Right ventricle myocardium superior (tissue), 1 donor: ENCODE measurements at places on chromosomes 7 and 10. TPM values are rescaled to one million over a fixed set of nuclear protein-coding genes. Genes with fewer than 3 reads are reported as not detected.
A peak's percentile ranks its signal among the peaks of the same experiment; 100 is the strongest.

Gene SCART1
- total RNA-seq, result 0.51 TPM

Gene NEURL1
- total RNA-seq, result 0.05 TPM

Gene PSD
- 0.89 TPM for total RNA-seq

Gene SORBS1
- 697 TPM for total RNA-seq

Gene PCGF6
- 5.4 TPM for total RNA-seq

GRCh38 chr7:132177708-132178401 lies 398.4 kb downstream of the PLXNA4 start:
- DNase-seq, result no peak

- DNase-seq, result no peak
Measured at GRCh38 chr7:28483908-28484605, 71.7 kb downstream of the CREB5 start.

GRCh38 chr7:103297837-103298179 lies 573 bp downstream of the PMPCB start:
- no peak for DNase-seq

DNA sequence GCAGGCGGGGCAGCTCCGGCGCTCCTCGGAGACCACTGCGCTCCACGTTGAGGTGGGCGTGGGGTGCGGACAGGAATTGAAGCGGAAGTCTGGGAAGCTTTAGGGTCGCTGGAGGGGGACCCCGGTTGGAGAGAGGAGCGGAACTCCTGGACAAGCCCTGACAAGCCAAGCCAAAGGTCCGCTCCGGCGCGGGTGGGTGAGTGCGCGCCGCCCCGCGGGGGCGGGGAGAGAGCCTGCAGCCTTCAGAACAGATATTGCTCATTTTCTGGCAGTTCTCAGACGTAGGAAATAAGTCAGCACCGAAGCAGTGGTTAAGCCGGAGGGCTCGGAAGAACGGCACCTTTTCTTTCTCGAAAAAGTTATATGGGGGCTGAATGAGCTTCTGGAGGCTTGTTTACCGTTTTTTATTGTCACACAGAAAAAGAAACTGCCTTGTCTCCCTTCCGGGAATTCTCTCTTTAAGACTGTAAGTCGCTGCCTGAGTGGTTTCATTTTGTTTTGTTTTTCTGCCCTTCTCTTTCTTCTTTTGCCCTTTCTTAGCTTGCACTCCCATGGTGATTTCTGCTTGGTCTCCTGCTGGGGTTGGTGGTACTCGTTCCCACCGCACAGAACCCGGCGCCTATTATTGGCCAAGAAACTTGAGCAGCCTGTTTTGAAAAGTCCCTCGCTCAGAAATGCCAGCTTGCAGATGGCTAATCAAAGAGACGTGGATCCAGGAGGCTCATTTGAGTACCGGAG lies 732 bp downstream of the FAS start:
- DNase-seq, result peak; percentile 86

GRCh38 chr7:4742852-4743251 lies 32.6 kb upstream of the AP5Z1 start:
- DNase-seq, result no peak

DNA sequence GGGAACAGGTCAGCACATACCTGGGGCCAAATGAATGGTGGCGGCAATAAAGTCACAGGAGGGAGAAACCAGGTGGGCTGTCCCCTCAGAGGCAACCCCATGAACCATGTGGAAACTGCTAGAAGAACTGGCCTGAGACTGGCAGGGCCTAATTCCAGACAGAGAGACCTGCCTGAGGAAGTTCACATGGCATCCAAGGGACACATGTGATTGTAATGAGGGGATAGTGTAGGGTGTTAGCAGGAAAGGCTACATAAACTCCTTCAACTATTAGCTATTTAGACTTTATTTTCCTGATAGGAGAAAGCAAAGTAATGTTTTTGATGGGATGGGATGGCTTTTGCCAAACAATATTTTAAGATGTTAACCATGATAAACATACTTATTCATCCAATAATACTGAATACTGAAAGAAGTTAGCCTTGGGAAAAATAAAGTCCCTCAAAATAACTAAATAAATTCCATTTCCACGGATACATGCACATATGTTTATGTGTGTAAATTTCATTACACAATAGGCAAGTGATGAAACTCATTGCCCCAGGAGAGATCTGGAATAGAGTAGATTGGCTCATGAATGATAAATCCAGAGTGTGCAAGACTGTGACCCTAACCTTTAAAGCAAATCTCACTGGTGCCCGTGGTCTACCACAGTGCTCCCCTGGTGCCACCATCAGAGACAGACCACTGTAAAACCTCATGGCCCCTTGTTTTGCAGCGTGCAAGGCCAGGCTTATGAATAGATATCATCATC lies 137.0 kb downstream of the NRF1 start:
- no peak for DNase-seq

DNA sequence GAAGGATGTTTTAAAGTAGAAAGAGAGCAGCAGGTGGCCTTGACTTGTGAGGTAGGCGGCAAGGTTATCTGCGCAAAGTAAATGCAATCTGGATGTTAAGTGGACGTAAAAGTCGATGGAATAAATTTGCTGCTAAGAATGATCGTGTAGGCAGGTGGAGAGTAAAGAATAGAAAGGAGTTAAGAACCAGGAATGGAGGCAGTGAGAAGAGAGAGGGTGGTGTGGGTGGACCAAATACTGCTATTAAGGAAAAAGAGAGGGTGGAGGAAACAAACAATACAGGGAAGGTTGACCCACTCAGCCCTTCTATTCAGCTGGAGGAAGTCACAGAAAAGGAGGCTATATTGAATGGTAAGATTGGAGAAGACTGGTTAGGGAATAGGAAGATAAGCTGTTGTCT lies 1.9 kb upstream of the CUL1 start:
- DNase-seq, result no peak

GRCh38 chr10:29055101-29055500 lies 233.8 kb upstream of the LYZL1 start:
- DNase-seq, result no peak

GRCh38 chr7:151251689-151252560 lies 3.4 kb upstream of the SMARCD3 start:
- DNase-seq, result peak; percentile 86

DNA sequence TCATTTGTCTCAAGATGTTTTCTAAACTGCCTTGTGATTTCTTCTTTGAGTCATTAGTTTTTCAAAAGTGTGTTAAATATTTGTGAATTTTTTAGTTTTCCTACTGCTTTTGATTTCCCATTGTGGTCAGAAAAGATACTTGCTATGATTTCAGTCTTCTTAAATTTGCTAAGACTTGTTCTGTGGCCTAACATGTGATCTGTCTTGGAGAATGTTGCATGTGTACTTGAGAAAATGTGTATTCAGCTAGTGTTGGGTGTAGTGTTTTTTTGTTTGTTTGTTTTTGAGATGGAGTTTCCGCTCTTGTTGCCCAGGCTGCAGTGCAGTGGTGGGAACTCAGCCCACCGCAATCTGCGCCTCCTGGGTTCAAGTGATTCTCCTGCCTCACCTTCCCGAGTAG lies 28.6 kb downstream of the BMPR1A start:
- DNase-seq, result no peak

DNA sequence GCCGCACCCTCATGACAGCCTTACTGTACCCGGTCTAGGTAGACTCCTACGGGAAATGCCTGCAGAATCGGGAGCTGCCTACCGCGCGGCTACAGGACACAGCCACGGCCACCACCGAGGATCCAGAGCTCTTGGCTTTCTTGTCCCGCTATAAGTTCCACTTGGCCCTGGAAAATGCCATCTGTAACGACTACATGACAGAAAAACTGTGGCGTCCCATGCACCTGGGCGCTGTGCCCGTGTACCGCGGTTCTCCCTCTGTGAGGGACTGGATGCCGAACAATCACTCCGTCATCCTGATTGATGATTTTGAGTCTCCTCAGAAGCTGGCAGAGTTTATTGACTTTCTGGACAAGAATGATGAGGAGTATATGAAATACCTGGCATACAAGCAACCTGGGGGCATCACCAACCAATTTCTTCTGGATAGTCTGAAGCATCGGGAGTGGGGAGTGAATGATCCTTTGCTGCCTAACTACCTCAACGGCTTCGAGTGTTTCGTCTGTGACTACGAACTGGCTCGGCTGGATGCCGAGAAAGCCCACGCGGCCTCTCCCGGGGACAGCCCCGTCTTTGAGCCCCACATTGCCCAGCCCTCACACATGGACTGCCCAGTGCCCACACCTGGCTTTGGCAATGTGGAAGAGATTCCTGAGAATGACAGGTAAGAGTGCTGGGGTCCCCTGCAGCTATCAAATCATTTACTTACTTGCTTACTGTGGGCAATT lies 8.5 kb upstream of the CHCHD1 start:
- DNase-seq, result no peak

GRCh38 chr7:45136106-45137060 lies 21.2 kb upstream of the RAMP3 start:
- DNase-seq, result no peak

DNA sequence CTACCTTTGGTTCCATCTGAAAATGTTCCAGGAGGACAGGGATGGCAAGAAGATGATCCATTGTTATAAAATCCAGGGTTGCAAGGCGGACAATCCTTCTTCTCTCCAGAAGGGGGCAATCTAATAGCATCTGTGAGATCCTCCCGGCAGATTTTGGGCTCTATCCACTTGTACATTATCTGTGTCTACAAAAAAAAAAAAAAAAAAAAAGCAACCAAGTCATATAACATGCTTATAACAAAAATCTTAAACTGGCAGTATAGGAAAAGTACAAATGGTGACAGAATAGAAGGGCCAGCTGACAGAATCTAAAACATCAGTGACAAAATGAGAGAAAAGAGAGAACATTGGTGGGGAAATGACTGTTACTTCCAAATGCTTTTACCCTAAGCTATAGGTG lies 132.7 kb downstream of the ELAPOR2 start:
- DNase-seq, result no peak

DNA sequence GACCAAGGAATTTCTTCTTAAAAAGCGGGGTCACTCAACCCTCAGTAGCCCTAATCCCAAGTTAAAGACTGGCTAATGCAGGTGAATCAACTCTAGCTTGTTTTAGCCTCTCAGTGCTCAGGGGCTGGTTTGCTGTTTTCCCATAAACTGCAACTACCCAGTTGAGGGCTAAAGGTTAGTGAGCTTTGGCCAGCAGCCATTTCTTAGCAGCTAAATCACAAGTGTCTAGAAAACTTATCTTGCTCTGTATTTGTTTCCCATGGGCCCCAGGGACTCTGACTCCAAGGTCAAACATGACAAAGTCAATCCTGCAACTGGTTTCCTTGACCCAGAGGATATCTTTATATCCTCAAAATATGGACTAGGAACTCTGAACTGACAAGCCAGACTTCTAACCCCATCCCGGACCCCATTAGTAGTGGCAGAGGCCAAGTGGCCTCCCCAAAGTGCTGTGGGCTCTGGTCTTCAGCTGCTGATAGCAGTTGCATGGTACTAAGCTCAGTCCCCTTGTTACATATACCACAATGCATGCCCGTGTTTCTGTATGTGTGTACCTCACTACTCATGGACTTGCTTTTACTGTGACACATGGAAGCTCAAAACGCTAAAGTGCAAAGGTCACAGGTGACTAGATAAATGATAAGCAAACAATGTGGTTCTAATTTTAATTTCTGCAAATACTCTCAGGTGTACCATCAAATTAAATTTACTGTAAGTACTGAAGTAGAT lies 793.0 kb upstream of the IGFBP3 start:
- no peak for DNase-seq

GRCh38 chr7:8084836-8085235 lies 116.2 kb downstream of the GLCCI1 start:
- DNase-seq, result no peak

DNA sequence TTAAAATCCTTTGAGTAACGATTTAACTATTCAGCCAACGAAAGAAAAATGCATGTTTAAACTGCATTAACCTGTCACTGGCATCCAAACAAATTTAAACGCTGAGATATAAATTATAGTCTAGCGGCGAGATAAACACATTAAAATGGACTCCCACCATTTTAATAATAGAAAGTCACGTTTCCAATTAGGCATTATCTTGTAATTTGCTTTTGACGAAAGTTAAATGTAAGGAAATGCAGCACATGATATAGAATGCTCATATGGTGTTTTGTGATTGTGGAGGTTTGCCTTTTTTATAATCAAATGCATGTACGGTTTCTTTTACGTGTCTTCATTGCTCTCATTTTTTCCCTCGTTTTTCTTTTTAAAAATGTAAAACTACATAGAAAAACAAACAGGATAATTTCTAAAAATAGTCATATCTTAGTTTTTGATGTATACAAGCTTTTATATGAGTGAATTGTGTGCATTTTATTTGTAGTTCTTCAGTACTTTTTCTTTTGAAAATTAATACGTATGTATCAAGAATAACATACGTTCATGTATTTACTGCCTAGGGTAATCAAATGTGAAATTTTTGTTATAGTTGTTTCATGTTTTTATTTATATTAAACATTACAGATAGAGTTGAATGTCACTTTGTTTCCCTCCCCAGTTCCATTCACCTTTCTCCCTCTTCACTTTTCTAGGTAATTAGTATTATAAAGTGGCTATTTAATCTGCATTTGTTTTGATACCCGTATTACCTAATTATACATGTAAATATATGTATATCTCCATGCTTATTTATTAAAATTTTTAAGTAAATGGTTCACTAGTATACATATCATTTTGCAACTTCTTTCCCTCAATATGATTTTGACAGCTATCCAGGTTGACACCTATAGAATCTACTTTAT lies 1.1 kb upstream of the KLF14 start:
- no peak for DNase-seq

GRCh38 chr7:81605493-81605892 lies 164.4 kb downstream of the HGF start:
- no peak for DNase-seq

- no peak for DNase-seq
Measured at GRCh38 chr10:63671317-63671937, 150.2 kb downstream of the REEP3 start.

- no peak for DNase-seq
Measured at GRCh38 chr7:113622796-113623195, 296.0 kb downstream of the PPP1R3A start.

DNA sequence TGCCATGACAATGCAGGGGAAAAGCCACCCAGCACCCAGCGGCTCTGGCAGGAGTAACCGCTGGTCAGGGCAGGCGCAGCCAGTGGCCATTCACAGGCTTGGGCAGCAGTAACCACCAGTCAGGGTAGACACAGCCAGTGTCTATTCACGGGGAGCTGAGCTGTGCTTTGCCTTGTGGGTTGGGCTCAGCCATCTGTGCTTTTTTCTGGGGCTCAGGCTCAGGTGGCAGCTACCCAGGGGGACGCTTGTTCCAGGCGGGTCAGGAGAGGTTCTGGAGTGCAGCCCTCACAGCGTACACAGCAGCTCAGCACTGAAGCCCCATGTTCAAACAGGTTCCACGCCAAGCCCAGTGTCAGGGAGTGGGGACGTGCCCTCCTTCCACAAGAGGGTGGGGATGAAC lies 28.5 kb downstream of the FOXL3 start:
- no peak for DNase-seq

DNA sequence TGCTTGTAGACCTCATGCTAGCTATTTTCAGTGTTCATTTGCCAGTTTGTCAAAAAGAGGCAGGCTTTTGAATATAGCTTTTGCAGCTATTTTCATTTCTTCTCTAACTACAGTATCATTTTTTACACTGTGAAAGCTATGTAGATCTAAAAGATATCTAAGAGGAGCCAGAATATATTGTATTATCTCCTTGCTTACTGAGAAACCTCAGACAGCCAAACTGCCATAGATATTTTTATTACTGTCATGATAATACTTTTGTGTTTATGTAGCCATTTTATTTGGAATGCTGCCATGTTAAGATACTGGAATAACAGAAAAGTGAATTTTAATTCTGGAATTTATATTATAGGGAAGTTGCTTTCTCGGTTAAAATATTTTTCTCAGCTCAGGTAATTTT lies 37.2 kb downstream of the ANKIB1 start:
- DNase-seq, result no peak
